ENCODE measurements at places on chromosomes 3 and 15. TPM values are rescaled to one million over a fixed set of nuclear protein-coding genes. Genes with fewer than 3 reads are reported as not detected.

LRRC2 gene
- total RNA-seq: not detected

LYSMD4 gene
- 2.3 TPM for total RNA-seq

PAQR9 gene
- total RNA-seq: 0.58 TPM

GPR62 gene
- total RNA-seq: not detected

USF3 gene
- 4.4 TPM for total RNA-seq

USP50 gene
- not detected for total RNA-seq

EOMES gene
- 0.07 TPM for total RNA-seq

C3orf33 gene
- 5.3 TPM for total RNA-seq

ZBED2 gene
- 0.16 TPM for total RNA-seq

ATP8B4 gene
- 0.51 TPM for total RNA-seq

GOLGA6B gene
- not detected for total RNA-seq

CHMP2B gene
- total RNA-seq: 14.4 TPM

ITIH3 gene
- 0.35 TPM for total RNA-seq

EIF2A gene
- total RNA-seq: 115 TPM

LIPC gene
- 0.27 TPM for total RNA-seq

ACVR2B gene
- 20.5 TPM for total RNA-seq

SUMF1 gene
- 6.0 TPM for total RNA-seq

CALML4 gene
- 6.3 TPM for total RNA-seq

CDCP1 gene
- total RNA-seq: 13.9 TPM

SNX4 gene
- total RNA-seq: 30.0 TPM

SKOR1 gene
- total RNA-seq: 0.31 TPM

WDR93 gene
- total RNA-seq: not detected

FEM1B gene
- 32.2 TPM for total RNA-seq

TMEM207 gene
- not detected for total RNA-seq

SCG3 gene
- 21.0 TPM for total RNA-seq

EXD1 gene
- total RNA-seq: not detected

CHL1 gene
- total RNA-seq: not detected

ASB14 gene
- total RNA-seq: not detected

AMIGO3 gene
- total RNA-seq: 0.18 TPM

RBP2 gene
- not detected for total RNA-seq

ABI3BP gene
- total RNA-seq: 0.24 TPM

CFAP100 gene
- total RNA-seq: not detected

GCSAM gene
- total RNA-seq: 0.04 TPM

GP5 gene
- not detected for total RNA-seq

DZIP1L gene
- total RNA-seq: 0.65 TPM

AGBL1 gene
- not detected for total RNA-seq

CHRNA7 gene
- total RNA-seq: not detected

ROBO2 gene
- 1.7 TPM for total RNA-seq

SEMA6D gene
- not detected for total RNA-seq

CLEC3B gene
- total RNA-seq: not detected

SLCO2A1 gene
- 0.16 TPM for total RNA-seq

DLL4 gene
- 1.1 TPM for total RNA-seq

DAZL gene
- total RNA-seq: not detected

CCRL2 gene
- 3.3 TPM for total RNA-seq

IL16 gene
- 16.0 TPM for total RNA-seq
